Activated T-cell treated with anti-CD3 and anti-CD28 coated beads for 24 hours (primary cell): ENCODE measurements at places on chromosomes 2 and 18.

GRCh38 chr2:234863043-234863934 is 88.5 kb upstream of the SH3BP4 start:
- no peak for DNase-seq

GRCh38 chr2:157523270-157524247 is 79.7 kb upstream of the CYTIP start:
- no peak for DNase-seq

DNA sequence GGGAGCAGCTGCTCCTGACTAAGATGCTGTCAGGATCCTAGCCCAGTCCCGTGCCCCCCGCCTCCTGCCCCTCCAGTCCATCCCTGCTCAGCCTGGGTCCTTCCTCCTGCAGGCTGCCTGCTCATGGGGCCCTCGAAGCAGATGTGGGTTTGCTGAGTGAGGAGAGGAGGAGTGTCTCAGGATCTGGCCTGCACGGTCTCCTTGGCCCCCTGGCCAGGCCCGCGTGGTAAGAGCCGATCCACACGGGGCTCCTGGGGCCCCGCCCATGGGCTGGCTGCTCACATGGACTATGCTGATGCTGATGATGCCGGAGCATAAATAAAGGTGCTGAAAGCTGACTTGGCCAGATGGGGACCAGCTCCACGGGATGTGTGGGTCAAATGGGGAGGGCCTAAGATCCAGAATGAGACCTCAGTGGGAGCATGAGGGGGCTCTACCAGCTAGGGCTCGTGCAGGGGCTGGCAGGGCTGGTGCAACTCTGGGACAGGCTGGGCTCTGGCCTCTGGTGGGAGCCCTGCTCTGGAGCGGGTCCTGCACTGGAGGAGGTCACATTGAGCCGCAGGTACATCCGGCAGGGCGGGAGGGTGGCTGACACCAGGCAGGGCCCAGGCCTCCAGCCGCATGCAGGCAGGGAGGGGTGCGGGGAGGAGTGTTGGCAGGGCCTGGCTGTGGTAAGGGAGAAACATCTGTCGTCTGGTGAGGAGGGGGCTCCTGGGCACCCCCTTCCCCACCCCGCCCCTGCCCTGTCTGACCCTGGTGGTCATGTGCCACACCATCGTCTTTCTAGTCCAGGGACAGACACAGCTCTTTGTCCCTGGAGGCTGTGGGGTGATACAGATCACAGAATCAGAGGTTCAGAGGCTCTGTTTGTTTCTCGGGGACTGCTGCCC is 275.3 kb upstream of the HDAC4 start:
- no peak for DNase-seq

GRCh38 chr2:158499383-158499782 is 42.6 kb downstream of the PKP4 start:
- no peak for DNase-seq

- DNase-seq, result no peak
These were observed 382.1 kb downstream of the OSR1 start for GRCh38 chr2:18976168-18976961.

GRCh38 chr18:37584952-37585695 is 19.5 kb upstream of the CELF4 start:
- no peak for DNase-seq

DNA sequence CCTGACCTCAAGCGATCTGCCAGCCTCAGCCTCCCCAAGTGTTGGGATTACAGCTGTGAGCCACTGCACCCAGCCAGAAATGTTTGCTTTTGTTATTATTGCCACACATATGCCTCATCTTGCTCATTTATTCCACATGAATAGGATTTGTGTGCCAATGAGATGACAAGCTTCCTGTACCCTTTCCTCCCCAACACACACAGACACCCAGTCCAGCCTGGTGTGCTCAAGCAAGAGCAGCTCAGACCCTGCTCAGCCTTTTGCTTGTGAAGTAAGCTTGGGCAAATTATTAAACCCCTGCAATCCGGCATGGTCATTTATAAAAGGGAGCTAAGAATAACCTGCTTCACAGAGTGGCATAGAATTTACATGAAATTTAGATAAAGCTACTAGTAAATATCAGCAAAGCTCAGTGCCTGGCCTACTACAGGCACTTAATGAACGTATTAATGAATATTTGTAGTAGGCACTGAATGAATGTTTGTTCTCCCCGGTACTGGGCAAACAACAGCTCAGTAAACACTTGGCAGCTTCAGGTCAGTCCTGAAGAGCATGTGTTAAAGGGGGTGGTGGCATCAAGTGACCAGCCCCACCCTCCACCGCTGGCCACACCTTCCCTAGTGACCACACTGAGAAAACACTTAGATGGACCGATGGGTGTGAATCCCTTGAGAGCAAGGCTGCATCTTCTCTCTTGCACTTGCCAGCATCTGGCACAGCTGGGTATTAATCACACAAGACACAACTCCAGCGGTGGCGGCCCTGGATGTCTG is 280.2 kb downstream of the SRBD1 start:
- DNase-seq, result no peak

DNA sequence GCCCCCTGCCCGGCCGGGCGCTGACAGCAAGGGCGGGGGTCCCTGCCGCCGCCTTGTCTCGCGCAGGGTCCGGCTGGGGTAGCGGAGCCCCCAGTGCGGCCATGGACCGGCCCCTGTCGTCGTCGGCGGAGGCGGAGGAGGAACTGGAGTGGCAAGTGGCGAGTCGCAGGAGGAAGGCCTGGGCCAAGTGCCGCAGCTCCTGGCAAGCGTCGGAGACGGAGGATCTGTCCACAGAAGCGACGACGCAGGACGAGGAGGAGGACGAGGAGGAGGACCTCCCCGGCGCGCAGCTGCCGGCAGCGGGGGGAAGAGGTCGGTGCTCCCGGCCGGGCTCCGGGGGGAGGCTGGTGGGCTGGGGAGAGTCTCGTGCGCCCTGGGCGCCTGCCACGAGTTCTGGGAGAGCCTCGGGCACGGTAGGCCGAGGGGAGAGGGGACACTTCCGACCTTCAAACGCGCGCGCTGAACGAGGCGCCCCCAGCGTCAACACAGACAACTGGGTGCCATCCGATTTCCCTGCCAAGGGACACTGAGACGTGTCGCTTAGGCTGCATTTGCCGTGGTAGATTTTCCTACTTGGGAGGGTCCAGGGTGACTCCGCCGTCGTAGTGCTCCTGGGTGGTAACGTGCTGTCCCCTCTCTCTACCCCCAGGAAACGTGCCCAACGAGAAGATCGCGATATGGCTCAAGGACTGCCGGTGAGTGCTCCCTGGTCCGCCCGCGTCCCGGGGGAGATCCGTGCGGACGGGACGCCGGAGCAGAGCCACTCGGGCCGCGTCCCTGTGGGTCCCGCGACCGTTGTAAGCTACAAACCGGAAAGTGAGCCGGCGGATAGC is 652 bp downstream of the ITPRID2 start:
- peak; percentile 31 for DNase-seq

DNA sequence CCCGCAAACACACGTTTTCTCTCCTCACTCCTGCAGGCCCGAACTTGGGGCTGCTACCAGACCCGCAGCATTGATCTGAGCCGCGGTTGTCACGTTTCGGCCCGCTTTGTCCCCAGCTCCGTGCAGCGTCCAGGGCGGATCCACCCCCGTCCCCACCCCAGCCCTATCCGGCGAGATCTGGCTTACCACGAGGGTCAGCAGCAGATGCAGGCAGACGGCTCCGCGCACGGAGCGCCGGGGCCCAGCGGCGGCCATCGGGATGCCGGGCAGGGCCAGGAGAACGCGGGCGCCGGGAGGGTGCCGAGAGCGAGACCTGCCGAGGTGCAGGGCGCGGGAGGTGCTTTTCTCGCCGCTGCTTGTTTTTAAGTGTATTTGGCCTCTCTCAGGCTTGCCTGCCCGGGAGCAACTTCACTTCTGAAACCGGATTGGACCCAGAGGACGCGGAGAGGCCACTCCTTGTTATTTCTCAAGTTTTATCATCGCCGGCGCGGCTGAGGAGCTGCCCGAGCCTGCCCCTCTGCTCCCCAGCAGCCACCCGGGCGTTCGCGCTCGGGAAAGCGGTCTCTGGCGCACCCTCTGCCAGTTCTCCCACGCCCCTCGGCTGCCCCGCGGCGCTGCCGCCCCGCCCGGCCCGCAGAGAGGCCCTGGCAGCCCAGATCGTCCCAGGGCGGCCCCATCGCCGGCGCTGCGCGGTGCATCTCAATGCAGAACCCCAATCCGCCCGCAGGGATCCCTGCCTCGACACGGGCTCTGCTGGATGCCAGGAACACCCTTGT is at the start of gene DSC3:
Gene DSC3, minus strand, starts transcription at position 337 of the 776 bp plus-strand sequence. Its CDS starts 82 bp downstream, at position 255.
- no peak for DNase-seq

DNA sequence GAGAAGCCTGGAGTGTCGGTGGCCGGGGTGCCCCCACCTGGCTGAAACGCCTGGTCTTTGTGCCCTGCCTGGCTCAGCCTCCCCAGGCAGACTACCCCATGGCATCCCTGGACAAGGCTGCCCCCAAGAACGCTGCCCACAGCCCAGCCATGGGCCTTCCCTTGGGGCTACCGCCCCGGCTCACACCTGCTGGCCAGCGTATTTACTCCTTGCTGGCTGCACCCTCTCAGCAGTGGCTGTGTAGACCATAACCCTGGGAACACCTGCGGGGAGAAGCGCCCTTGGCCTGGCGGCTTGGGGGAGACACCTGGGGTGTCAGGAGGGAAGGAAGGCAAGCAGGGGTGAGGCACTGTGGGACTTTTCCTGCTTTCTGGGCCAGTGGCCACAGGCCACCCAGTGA is 17.3 kb downstream of the CAPN10 start:
- DNase-seq, result no peak

- DNase-seq, result no peak
These were observed 14.0 kb downstream of the YIPF4 start for GRCh38 chr2:32291746-32292145.

- no peak for DNase-seq
These were observed 378.4 kb upstream of the SPHKAP start for GRCh38 chr2:228559774-228560415.

GRCh38 chr2:7826656-7827055 is 855.2 kb upstream of the ID2 start:
- DNase-seq, result no peak

DNA sequence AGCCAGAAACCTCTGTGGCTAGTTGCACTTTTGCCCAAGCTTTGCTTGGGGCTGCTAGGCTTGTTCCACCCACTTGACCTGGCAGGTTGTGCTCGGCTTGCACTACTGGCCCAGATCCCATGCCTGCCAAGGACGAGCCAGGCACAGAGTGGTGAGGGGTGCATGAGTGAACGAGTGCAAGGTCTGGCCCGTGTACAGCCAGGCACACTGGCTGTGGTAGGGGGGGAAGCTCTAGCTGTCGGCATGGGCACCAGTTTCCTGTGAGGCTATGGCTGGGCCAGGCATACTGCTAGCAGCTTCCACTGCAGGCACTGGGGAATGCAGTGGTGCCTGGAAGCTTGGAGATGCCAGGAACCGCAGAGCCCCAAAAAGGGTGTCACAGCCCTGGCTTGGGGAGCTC is 210.4 kb downstream of the AKAIN1 start:
- no peak for DNase-seq

DNA sequence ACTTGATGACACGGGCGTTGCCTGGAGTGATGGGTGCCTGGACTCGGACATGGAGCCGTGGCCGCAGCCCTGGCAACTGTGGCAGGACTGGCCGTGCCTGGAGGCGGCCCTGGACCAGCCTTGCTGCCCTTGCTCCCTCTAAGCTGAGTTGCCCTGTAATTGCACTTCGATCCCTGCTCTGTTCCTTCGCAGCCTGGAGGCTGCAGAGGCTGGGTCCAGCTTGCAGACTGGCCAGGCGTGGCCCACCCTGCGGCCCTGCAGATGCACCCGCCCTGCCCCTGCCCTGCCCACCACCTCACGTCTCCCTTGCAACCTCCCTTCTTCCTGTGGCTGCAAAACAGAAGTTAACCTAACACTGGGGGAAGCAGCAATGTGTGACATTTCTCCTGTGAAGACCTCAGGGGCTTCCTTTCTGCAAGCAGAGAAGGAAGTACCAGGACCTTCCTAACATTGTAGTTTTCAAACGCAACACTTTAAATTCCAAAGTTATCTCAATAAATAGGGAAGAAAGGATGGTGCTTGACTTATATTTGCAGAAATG is 174.6 kb upstream of the TPO start:
- no peak for DNase-seq

DNA sequence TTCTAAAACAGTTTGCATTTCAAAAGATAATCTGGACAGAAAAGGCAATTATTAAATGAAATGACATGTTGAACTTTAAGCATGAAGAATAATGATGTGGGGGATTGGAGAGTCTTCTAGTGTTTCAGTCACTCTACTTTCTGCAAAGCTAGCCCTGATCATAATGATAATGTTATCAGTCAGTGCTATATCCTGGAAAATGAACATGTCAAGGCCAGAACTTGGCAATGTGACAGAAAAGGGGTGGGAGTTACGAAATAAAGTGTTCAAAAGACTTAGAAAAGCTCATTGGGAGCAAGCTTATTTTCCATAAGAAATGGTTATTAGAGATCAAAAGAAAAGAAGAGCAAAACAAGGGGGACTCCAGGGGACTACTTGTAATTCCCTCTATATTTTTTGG is 288.5 kb upstream of the SLC8A1 start:
- DNase-seq, result no peak

GRCh38 chr2:37636381-37637066 is 34.9 kb downstream of the CDC42EP3 start:
- DNase-seq, result no peak

DNA sequence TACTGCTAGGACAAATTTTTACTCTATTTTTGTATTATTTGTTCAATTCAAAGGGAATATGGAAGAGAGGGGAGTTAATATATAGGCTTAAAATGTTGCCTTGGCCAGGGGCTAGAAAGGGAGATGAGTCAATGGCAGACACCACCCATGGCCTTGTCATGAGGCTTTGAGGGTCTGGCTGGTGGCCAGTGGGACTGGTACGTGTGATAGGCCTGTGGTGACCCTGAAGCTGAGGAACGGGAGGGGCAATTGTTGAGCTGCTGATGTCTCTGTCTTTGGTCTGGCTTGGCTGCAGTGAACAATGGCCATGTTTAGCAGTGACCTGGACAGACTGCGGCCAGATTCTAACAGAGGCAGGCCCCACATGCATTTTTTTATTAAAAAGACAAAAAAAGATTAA is 18.5 kb downstream of the GKN1 start:
- no peak for DNase-seq

DNA sequence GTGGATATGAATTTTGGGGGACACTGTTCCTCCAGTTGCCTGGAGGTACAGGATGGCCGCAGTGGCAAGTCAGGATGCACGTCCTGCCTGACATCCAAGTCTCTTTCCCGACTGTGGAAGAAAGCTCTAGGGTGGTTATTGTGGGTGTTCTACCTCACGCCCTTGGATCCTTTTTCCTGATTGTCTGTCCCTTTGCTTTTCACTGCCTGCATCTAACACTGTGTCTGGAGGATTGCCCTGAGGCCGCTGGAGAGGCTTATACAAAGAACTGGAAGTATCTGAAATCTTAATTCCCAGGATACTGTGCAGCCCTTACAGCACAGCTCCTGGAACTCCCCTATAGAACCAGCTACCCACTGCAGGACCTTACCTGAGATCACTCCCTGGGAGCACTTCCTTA is 250.5 kb downstream of the TFCP2L1 start:
- no peak for DNase-seq

- DNase-seq, result no peak
These were observed 59.1 kb downstream of the CDC42EP3 start for GRCh38 chr2:37612382-37612781.

DNA sequence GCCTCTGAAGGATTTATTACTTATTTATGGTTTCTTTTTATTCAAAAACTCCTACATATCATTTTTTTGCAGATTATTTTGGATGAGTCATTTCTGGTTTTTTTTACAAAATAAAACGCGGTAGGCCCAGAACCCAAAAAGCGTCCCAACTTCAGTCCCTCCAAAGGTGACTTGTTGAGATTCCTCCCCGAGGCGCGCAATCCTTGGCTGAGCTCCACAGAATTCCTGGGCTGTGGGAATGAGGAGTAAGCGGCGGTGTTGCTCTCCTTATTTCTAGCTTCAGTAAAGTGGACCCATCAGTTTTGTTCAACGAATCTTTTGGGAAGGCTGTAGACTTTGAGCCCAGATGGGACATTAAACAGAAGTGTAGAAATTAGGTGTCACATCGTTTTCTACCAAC is 67.0 kb upstream of the RMP24 start:
- DNase-seq, result no peak
